Fibroblast of lung (primary cell): ENCODE measurements at places on chromosomes 5 and 9. TPM values are rescaled to one million over a fixed set of nuclear protein-coding genes. Genes with fewer than 3 reads are reported as not detected.

GRCh38 chr9:72977670-72978069 lies 24.8 kb upstream of the ALDH1A1 start:
- no peaks in the 10 kb centered on the region for H3K4me1 ChIP-seq
- no peak overlapping the region for H3K4me3 ChIP-seq
- H3K36me3 ChIP-seq: no peaks in the 10 kb centered on the region
- no peaks in the 10 kb centered on the region for H3K27me3 ChIP-seq
- H3K27ac ChIP-seq: no peak overlapping the region
- peak; percentile 5 for DNase-seq

The IL9 gene
- total RNA-seq: not detected in 2 replicates

DNA sequence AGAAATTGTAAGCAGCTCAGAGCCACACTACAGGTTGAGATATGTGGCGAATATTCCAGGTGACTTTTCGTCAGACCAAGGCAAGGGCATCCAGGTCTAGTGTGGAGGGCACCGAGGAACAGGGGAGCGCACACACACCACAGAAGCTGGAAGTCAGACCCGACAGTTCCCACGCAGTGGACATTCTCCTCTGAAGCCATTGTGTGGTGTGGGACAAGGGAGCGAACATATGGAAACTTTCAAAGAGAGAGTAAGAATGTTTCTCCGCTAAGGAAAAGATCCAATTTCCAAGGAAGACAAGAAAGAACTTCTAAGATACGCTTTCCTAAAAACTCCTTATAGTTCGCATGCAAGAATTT lies 141.4 kb upstream of the OTULINL start:
- peak overlapping the region; percentile 92 for H3K27ac ChIP-seq
- peaks cover 13% of the 10 kb centered on the region for H3K36me3 ChIP-seq
- H3K4me3 ChIP-seq: peak overlapping the region; percentile 32
- DNase-seq: no peak

The GPBP1 gene
- total RNA-seq: 80.9 and 82.1 TPM in 2 replicates

- H3K4me3 ChIP-seq: peak overlapping the region; percentile 92
- H3K27me3 ChIP-seq: no peaks in the 10 kb centered on the region
- no peaks in the 10 kb centered on the region for H3K4me1 ChIP-seq
- H3K36me3 ChIP-seq: no peaks in the 10 kb centered on the region
These were observed 494 bp downstream of the CERT1 start for GRCh38 chr5:75510836-75511434.

The PDCD1LG2 gene
- 4.9 and 6.9 TPM in 2 replicates for total RNA-seq
